ENCODE measurements at places on chromosomes 13 and 19.

DNA sequence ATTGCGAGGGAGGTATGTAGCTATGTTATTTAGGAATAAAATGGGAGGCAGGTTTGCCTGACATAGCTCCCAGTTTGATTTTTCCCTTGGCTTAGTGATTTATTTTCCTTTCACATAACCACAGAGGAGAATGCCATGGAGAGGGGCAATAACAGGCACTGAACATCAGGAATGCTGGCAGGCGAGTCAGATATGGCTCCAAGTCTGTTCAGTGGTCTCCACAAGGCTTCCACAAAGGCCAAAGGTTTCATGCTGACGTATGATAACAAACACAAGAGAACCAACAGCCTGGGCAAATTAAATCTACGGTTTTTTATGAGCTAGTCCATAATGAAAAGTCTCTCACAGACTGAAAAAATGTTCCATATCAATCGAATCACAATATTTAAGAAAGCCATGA lies 66.7 kb downstream of the SUCLA2 start:
- DNase-seq: no peak

DNA sequence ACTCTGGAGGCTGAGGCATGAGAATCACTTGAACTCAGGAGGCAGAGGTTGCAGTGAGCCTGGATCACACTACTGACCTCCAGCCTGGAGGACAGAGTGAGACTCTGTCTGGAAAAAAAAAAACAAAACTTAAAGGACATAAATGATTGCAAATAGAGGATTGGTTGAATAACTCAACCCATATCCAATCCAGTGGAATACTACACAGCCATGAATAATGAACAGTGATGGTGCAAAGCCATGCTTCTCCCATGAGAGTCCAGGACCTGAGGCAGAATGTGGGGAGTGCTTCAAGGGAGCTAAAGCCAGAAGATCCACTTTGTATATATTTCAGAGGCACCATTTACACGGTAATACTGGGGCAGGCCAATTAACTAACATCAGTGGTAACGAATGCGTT lies 2.2 kb upstream of the CEACAM18 start:
- no peak for DNase-seq

DNA sequence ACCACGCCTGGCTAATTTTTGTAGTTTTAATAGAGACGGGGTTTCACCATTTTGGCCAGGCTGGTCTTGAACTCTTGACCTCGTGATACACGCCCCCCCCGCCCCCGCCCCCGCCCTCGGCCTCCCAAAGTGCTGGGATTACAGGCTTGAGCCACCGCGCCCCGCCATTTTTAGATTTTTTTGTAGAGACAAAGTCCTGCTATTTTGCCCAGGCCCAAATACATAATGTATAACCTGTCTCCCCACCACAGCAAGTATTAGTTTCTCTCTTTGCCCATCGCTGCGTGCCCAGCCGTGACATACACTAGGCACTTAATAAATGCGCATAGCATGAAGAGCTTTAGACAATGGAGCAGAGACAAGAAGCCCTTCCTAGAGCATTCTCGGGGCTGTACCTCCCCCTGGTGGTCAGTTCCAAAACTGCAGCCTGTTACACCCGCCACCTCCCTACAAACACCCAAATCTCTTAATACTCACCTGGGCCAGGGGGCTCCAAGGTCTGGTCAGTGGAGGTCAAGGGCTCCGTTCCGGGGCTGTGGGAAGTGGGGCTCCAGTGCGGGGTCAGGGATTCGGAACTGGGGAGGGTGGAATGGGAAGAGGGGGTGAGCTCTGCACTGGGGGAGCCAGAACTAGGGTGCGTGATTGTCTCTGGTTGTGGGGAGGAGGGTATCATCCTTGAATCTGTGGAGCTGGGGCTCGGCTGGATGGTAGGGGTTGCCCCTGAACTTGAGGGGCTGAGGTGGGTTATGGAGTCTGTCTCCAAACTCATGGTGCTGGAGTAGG lies 22.5 kb downstream of the IQCN start:
- peak; percentile 92 for DNase-seq

- DNase-seq: no peak
Observed at GRCh38 chr13:46536341-46536740, 16.6 kb upstream of the LRCH1 start.

DNA sequence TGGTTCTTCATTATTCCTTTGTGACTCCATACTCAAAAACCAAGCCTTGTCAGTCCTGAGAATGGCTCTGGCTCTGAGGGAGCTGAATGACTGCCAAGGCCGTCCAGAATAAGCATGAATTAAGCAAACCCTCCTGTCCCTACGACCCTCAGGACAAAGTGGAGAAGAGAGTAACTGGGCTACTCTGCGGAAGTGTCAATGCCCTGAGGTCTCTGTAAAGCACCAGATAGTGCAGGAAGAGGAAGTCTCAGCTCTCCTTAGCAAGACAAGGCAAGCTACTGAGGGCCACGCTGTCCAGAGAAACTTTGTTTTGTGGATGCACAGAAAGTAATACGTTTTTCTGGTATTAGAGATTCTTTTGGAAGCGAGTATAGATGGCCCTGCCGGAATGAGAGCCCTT lies 94.1 kb downstream of the RNASEH2B start:
- DNase-seq: no peak

GRCh38 chr13:97441368-97441767 lies 7.4 kb downstream of the RAP2A start:
- no peak for DNase-seq

GRCh38 chr13:80783926-80784565 lies 443.1 kb upstream of the SPRY2 start:
- no peak for DNase-seq

GRCh38 chr19:1673645-1674292 lies 21.4 kb upstream of the TCF3 start:
- peak; percentile 58 for DNase-seq

DNA sequence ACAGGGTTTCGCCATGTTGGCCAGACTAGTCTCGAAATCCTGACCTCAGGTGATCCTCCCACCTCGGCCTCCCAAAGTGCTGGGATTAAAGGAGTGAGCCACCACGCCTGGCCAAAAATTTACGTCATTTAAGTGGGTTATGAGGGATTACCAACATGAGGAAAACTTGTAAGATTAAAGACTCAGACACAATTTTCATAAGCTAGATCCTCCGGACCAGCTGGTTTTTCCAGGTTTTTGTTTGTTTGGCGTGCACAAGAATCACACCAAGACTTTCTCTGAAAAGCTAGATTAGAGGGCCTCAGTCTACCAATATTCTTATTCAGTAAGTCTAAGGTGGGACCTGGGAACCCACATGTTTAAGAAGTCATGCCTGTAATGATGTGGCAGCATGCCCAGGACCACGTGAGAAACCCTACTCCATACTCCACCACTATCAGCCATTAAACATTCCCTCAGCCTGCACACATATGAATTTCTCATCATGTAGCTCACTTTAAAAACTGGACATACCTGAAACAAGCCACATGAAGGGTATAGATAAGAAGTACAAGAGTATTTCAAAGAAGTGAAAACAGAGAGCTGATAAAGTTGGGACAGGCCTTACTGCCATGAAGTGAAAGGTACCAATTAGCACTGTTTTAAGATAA lies 25.7 kb downstream of the DIAPH3 start:
- DNase-seq: no peak

DNA sequence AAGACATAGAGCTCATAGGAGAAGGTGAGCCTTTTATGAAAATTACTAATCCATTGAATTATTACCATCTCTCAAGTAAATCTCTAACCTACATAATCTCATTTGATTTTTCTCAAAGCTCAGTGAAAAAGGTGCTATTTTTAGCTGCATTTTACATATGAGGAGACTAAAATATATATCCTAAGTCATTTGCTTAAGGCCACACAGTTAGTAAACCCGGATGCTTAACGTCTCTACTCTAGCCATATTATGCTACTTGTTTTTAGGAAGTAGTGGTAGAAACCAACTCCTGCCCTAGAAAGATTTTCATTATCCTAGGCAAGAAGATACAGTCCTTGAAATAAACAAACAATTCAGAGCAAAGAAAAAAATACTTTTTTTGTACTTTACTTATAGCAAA lies 108.9 kb downstream of the RBM26 start:
- DNase-seq: peak; percentile 89

DNA sequence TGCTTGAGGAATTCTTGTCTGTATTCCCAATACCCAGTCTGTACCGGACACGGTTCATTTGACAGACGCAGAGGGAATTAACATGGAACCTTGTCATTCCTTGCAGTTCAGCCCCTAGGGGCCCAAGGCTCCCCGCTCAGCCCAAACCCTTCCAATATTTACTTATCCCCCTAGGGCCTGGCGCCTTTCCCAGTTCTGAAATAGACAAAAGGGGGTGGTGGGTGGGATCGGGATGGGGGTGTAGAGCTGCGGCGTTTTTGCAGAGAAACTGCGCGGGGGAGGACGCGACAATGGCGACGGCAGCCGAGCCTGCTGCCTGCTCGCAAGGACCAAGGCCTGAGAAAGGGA lies 583 bp downstream of the AKAP8L start:
- no peak for DNase-seq

GRCh38 chr13:106109391-106109791 lies 426.1 kb downstream of the EFNB2 start:
- no peak for DNase-seq

GRCh38 chr19:49746206-49746958 lies 16.7 kb downstream of the TSKS start:
- peak; percentile 100 for DNase-seq

- no peak for DNase-seq
Observed at GRCh38 chr13:40514802-40515201, 151.6 kb downstream of the FOXO1 start.

DNA sequence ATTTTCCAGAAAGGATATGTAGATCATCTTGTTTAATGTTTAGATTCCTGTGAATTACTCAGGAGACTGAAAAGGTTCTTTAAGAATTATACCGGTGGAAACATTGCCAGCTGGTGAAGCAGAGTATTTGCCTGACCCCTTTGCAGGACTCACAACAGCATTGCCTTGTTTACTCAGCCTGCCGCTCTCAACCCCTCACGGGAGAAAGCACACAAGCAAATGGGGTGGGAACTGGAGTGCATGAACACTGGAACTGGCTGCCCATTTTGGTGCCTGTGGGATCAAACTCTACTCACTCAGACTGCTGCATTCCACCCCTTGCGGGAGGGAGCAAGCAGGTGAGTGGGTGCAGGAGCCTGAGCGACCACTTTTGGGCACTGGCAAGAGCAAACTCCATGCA lies 804.7 kb upstream of the SLITRK1 start:
- no peak for DNase-seq

DNA sequence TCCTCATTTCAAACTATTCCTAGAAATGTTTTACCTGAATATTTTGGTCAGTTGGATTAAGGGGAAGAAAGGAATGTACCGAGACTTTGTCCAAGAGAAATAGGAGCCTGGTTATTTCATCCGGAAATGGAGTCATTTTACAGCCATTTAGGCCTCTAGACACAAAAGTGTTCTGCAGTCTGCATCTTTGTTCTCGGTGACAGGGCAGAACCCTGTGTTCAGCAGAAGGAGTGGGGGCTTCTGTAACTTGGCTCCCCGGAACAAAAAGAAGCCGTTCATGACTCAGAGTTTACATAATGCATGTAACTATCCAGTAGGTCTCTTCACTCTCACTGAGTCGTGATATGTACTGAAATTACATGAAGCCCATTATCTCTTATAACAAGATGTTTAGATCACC lies 21.6 kb upstream of the FNDC3A start:
- no peak for DNase-seq

DNA sequence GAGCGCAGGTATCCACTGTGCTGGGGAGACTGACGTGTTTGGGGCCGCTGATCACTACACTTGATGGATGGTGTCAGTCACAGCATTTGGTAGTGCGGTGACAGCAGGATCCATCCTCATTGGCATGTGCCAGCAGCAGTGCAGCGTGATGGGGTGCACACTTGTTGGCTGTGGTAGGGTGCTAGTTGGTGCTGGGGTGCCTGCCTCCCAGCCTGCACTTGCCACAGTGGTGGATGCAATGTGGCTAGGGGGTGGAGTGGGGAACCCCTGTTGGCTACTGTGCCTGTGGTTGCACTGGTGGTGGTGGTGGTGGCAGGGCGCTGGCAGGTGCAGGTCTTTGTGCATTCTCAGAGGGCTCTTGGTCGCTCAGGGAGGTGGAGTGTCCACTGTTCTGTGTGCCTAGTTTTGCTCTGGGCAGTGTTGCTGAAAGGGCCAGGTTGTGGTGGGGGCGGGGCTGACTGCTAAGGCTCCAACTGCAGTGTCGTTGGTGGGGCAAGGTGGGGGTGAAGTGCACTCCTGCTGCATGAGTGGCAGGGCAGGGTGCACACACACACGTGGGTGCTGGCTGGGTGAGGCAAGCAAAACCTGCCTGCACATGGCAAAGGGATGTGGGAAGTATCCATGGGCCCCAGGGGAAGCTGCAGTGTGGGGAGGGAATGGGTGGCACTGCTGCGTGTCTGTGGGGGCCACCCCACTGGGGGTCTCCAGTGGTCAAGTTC lies 84.8 kb downstream of the ZMYM2 start:
- no peak for DNase-seq

DNA sequence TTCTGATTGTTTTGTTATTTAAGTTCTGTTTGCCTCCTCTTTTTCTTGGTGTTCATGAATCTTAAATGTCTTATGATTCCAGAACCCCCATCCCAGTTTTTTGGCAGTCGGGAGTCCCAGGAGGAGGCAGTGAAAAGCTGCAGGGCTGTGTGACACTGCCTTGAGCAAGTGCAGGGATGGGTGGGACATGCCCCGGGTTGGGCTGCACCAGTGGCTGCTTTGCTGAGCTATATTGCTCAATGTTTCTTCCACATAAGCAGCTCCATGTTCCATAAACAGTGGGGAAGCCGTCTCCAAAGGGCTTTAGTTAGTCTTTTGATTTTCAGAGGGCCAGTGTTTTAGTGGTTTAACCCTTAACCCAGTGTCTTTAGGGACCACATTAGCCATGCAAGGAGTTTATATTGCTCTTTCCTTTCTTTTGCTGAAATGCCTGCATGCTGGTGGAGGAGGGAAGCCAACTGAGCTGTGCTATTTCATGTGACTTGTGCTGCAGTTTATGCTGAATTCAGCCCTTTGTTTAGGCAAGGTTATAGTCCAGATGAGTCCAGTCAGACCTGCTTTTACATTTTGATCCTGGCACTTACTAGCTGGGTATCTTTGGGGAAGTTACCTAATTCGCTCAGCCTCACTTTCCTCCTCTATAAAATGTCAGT lies 13.1 kb downstream of the ATP8A2 start:
- DNase-seq: no peak

Measured in Karpas-422 (cell line).